Renal cortical epithelial cell (primary cell): ENCODE measurements at places on chromosomes 2 and 18. TPM values are rescaled to one million over a fixed set of nuclear protein-coding genes. Genes with fewer than 3 reads are reported as not detected.

Gene NEB
- total RNA-seq: under 0.01 and 1.2 TPM in 2 replicates

Gene UPP2
- total RNA-seq: 0.25 TPM in 1 of 2 replicates, not detected in the other

Gene ANKRD30B
- total RNA-seq: not detected in 2 replicates

Gene ST6GAL2
- 0.10 and 1.4 TPM in 2 replicates for total RNA-seq

Gene ITGB6
- 259 and 383 TPM in 2 replicates for total RNA-seq

Gene ARL4C
- total RNA-seq: 98.6 and 119 TPM in 2 replicates

Gene WNT6
- total RNA-seq: 3.5 TPM in 1 of 2 replicates, not detected in the other

Gene TIA1
- 35.8 and 154 TPM in 2 replicates for total RNA-seq

Gene LYG1
- total RNA-seq: 0.70 TPM in 1 of 2 replicates, not detected in the other

Gene KLHL14
- 0.87 and 10.8 TPM in 2 replicates for total RNA-seq

Gene TGIF1
- 295 and 343 TPM in 2 replicates for total RNA-seq

Gene ZSWIM2
- total RNA-seq: not detected in 2 replicates

Gene CRACDL
- 3.0 and 6.3 TPM in 2 replicates for total RNA-seq

Gene PLB1
- total RNA-seq: 1.2 and 2.1 TPM in 2 replicates

Gene SEPTIN2
- 560 and 750 TPM in 2 replicates for total RNA-seq

Gene MGAT4A
- total RNA-seq: 8.7 and 41.6 TPM in 2 replicates

Gene B4GALT6
- total RNA-seq: 6.4 and 6.9 TPM in 2 replicates

Gene CFAP65
- 0.65 TPM in 1 of 2 replicates, not detected in the other for total RNA-seq

Gene FEV
- total RNA-seq: not detected in 2 replicates

Gene GNLY
- total RNA-seq: not detected in 2 replicates

Gene CDH19
- total RNA-seq: not detected in 2 replicates

Gene L3MBTL4
- 2.2 and 9.6 TPM in 2 replicates for total RNA-seq

Gene RNF152
- total RNA-seq: 0.70 and 3.3 TPM in 2 replicates

Gene ALPG
- total RNA-seq: not detected in 2 replicates

Gene LYG2
- not detected in 2 replicates for total RNA-seq

Gene DAW1
- 1.5 and 14.1 TPM in 2 replicates for total RNA-seq

Gene RDH14
- total RNA-seq: 31.8 and 35.8 TPM in 2 replicates

Gene SCN1A
- not detected in 2 replicates for total RNA-seq

Gene TP53I3
- 54.6 and 68.2 TPM in 2 replicates for total RNA-seq

Gene SERPINB5
- 0.10 and 1.2 TPM in 2 replicates for total RNA-seq

Gene UGT1A9
- total RNA-seq: 37.2 and 110 TPM in 2 replicates

Gene HAT1
- total RNA-seq: 39.8 and 60.1 TPM in 2 replicates

Gene SGPP2
- 49.0 and 88.9 TPM in 2 replicates for total RNA-seq

Gene EPB41L3
- 40.8 and 54.0 TPM in 2 replicates for total RNA-seq

Gene C2orf74
- total RNA-seq: 6.8 and 26.7 TPM in 2 replicates
